CD4-positive, alpha-beta memory T cell (primary cell): ENCODE measurements at places on chromosomes 1 and 21. TPM values are rescaled to one million over a fixed set of nuclear protein-coding genes. Genes with fewer than 3 reads are reported as not detected.

GSTM4 gene
- 10.4 TPM for polyA plus RNA-seq

OR6K3 gene
- polyA plus RNA-seq, result not detected

CLCNKB gene
- polyA plus RNA-seq, result not detected

PADI2 gene
- polyA plus RNA-seq, result not detected

SPRR2F gene
- not detected for polyA plus RNA-seq

C1orf35 gene
- 16.4 TPM for polyA plus RNA-seq

ELAPOR1 gene
- 15.0 TPM for polyA plus RNA-seq

PEX19 gene
- polyA plus RNA-seq, result 41.2 TPM

ACKR1 gene
- not detected for polyA plus RNA-seq

EYA3 gene
- polyA plus RNA-seq, result 4.8 TPM

ADGRL2 gene
- polyA plus RNA-seq, result not detected
